Stimulated activated CD4-positive, alpha-beta T cell treated with anti-CD3 and anti-CD28 coated beads, Interleukin-15, amount 100 ng/mL, for 24 hours (primary cell): ENCODE measurements at places on chromosomes 5 and 9.
A peak's percentile ranks its signal among the peaks of the same experiment; 100 is the strongest.

GRCh38 chr5:88845081-88845697, 37.8 kb downstream of the MEF2C start:
- DNase-seq: no peak

GRCh38 chr5:11504886-11505193, 399.4 kb downstream of the CTNND2 start:
- DNase-seq: no peak

DNA sequence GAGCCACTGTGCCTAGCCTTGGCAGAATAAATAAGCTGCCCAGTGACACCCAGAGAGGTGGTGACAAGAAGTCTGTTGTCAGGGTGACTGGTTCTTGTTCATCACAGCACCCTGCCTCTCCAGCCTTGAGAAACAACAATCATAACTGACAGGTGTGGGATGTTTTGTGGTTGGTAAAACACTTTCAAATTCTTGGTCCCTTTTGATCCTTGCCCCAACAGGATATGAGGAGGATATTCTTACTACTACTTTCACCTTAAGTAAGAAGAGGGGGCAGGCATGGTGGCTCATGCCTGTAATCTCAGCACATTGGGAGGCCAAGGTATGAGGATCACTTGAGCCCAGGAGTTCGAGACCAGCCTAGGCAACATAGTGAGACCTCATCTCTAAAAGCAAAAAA, 14.2 kb upstream of the FRRS1L start:
- peak; percentile 60 for DNase-seq

- no peak for DNase-seq
Observed at GRCh38 chr5:15215056-15215455, 284.9 kb upstream of the FBXL7 start.
